GM18507 (cell line): ENCODE measurements at places on chromosomes 2 and 18.

- DNase-seq: no peak
Measured at GRCh38 chr18:61459896-61460648, 126.8 kb downstream of the CDH20 start.

DNA sequence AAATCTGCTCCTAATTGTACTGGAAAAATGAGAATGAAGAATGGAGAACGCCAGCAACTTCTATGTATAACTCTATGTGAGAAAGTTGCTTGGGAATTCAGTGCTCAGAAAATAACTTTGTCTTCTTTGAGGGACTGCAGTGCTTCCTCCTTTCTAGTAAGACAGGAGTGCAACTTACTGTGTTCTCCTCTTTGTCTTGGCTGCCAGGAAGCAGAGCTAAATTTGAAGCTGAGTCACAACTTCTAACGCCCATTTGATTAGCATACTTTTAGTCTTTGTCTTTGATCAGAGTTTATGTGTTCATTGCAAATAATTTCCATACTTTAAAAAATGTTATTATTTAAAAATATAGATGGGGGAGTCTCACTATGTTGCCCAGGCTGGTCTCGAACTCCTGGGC lies 6.6 kb downstream of the ARHGAP25 start:
- no peak for DNase-seq

DNA sequence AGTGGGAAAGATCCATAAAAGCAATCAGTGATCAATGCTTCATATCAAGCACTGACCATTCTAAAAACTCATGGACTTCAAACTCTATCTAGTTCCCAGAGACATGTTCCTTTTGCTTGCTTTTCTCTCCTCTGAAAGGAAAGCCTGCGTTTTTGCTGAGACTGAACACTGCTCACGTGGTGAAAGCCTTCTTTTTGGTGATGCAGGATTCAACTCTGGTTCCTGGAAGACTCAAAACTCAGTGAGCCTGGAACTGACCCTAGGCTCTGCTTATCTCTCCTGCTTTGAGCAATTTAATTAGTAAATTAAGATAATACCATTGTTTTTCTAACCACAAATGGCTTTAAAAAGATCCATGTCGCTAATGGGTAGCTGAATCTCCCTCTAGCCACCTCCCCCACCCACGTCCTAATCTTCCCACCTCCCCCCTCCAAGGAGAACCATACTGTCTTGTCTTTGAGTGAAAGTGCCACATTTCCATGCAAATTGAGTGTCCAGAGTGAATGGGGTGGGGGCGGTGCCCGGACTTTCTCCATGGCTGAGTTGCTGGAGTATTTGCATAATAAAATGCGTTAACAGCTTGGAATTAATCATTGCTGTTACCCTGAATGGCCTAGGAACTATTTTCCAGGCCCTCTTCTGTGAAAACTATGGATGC lies 130.5 kb downstream of the BCL11A start:
- no peak for DNase-seq

DNA sequence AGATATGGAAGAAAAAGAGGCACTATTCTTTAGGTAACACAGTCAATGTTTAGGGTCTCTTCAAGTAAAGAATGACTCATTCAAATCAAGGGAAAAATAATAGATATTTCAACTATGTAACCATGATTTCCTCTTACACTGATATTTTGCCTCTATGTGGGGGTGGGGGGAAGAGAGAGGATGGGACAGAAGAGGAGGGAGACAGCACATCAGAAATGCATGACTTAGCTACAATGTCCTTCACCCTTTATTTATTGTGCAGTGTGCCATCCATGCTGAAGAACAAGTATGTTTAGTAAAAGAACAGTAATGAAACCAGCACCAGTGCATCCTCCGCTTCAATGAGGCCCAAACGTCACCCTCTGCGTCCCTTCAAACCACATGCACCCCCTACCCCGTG lies 204.8 kb downstream of the HDAC4 start:
- no peak for DNase-seq

DNA sequence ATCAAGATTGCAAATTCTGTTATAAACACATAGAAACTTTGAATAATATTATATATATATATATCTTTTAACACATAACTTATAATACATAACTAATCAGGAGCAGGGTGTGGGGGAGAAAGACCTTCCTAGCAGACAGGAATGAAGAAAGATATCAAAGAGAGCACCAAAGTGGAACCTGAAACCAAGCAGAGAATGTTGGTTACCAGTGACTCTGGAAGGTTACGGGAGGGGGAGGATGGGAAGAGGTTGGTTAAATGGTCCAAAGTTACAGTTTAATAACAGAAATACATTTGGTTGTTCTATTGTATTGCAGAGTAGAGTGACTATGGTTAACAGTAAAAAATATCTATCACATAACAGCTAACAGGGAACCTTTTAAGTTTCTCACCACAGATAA lies 366.7 kb downstream of the LRRTM4 start:
- DNase-seq: no peak

DNA sequence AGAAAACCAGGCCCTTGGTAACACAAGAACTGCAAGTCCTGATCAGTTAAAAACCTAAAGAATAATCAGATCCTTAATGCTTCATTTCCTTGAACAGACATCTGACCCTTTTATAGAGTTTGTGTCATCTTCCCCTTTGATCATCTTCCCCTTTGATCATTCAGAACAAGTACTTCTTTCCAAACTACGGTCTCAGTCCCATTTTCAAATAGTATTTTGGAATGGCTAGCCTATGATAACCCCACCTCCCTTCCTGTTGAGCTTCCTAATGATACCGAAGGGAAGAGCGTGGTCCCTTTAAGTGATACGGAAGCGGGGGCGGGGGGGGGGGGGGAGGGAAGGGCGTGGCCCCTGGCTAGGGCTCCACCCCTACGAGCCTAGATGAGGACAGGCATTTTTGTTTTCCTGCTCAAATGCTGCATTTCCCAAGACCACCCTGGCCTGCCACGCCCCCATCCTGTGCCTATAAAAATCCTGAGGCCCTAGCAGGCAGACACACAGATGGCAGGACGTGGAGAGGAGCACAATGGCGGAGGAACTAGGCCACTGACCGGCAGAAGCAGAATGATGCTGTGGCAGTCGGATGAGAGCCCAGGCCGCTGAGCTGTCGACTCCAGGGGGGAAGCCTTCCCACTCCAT lies 24.1 kb upstream of the CHRNA1 start:
- no peak for DNase-seq

DNA sequence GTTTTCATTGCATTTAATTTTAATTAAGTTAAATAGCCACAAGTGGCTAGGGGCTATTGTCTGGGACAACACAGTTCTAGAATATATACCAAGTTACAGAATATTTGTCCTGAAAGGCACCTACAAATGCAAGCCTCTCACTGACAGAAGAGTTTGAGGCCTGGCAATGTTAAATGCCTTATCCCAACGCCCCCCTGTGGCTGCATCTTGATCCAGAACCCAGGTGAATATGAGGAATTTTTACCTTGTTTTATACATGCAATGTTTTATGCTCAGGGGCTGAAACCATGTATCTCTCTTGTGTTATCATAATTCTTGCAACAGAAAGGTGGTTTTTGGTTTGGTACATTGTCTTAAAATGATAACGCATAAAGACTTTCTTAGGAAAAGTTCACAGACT lies 71.8 kb upstream of the SEC11C start:
- DNase-seq: no peak

DNA sequence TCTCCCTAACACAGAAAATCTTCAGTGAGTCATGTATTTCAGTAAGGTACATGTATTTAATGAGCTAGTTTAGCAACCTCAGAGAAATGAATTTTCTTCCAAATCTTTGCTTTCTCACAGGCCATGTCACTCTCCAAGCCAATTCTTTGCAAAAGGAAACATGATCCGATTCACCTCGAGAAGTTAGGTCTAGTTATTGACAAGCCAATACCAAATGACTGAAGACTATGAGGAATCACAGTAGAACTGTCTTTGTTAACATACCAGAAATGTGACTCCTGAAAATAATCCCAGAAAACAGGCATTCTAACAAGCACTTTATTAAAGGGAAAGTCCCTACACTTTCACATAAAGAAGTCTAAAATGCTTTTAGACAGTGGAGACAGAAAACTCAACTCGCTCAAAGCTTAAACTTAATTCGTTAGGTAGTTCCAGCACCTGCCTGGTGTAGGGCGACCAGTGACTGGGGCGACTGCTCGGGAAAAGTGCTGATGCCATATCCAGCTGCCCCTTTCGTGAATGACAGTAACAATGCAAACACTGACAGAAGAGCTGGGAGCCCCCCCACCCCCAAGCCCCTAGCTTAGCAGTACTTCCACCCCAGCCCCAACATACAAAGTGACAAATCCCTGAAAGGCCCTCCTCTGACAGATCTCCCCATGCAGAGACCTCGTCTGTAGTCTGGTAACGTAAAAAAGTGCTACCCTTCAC lies 1.8 kb downstream of the MEMO1 start:
- DNase-seq: no peak

GRCh38 chr2:30398084-30398873 lies 48.8 kb upstream of the LCLAT1 start:
- DNase-seq: no peak

GRCh38 chr2:221468317-221468716 lies 103.8 kb downstream of the EPHA4 start:
- DNase-seq: no peak

DNA sequence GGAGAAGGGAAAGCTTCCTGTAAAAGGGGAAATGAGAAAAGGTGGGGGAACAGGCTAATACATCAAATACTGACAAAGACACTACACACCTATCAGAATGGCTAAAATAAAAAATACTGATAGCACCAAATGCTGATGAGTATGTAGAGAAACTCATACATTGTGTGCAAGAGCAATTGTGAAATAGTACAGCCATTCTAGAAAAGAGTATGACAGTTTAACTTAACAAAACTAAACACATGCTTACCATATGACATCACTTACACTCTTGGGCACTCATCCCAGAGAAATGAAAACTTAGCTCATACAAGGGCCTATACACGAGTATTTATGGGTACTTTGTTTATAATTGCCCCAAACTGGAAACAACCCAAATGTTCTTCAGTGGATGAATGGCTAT lies 53.4 kb downstream of the ZNF638 start:
- no peak for DNase-seq

DNA sequence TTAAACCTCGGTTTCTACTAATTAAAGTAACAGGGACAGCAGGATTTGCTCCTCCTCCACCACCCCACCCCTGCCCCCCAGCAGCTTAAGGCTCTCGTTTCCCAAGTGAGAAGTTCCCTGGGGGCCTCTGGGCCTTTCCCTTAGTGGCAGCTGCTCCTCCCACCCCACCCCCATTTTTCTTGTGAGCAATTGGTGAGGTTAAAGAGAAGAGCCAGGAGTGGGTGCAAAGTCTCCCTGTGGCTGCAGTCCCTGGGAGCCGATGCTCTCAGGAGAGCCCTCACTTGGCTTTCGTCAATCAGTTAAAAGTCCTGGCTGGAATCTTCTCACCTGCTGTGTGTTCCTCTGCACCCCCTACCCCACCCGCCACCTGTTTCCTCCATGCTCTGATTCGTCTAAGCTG lies 48.7 kb upstream of the AGAP1 start:
- no peak for DNase-seq

- DNase-seq: no peak
Measured at GRCh38 chr2:171490577-171490976, 31.7 kb upstream of the CYBRD1 start.

- no peak for DNase-seq
Measured at GRCh38 chr18:63808125-63808524, 32.9 kb downstream of the SERPINB7 start.

GRCh38 chr2:107529146-107529545 lies 297.5 kb upstream of the RGPD4 start:
- DNase-seq: no peak

GRCh38 chr2:26216587-26216986 lies 27.8 kb downstream of the HADHA start:
- DNase-seq: no peak

- no peak for DNase-seq
Measured at GRCh38 chr18:59870623-59871130, 29.1 kb upstream of the PMAIP1 start.

DNA sequence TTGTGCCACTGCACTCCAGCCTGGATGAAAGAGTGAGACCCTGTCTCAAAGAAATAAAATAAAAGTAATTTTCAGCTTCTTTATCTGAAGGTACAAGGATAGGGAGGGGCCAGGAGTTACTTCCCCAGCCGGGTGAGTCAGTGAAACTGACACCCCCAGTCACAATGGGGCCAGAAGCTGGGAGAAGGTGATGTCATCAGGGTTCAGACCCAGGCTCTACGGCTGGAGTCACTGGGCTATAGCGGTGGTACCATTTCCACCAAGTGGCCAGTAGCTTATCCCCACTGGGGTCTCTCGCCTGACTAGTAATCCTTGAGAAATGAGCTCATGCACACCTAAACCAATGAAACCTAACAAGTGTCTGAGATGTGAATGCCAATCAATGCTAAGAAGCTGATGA lies 107.9 kb downstream of the ALPK2 start:
- DNase-seq: no peak

DNA sequence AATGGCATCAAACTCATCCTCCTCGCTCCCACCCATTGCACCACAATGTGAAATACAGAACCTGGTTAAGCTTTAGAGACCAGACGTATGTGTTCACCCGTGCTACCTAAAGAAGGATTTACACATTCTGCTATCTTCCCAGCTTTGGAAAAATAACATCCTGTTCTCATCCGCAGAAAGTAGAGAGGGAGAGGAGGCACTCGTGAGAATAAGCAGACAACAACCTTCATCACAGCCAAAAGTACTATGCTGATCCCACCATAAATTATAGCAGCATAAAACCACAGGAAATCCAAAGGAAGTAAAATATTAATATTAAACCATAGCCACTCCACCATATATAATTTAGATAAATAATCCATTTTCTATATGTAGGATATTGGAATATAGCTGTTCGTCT lies 111.7 kb upstream of the NRP2 start:
- no peak for DNase-seq

DNA sequence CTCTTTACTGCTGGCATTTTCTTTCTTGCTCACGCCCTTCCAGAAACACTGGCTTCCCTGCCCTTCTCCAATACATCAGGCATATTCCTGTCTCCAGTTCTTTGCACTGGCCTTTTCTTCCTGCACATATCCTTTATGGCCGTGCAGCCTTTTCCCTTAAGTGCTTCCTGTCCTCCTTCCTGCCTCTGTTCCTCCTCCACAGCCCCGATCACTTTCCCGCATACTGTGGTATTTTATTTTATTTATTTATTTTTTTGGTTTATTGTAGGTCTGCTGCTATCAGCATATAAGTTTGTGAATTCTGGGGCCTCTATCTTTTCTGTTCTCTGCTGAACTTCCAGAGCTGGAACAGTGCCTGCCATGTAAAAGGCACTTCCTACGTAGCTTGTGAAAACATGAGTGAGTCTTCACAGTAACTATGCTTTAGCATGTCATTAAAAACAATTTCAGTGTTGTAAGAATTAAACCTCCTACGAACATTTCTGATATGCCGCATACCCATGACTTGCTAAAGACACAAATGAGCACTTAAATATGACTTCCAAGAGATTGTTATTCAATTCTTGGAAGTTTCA lies 289.1 kb downstream of the TRIB2 start:
- DNase-seq: no peak

DNA sequence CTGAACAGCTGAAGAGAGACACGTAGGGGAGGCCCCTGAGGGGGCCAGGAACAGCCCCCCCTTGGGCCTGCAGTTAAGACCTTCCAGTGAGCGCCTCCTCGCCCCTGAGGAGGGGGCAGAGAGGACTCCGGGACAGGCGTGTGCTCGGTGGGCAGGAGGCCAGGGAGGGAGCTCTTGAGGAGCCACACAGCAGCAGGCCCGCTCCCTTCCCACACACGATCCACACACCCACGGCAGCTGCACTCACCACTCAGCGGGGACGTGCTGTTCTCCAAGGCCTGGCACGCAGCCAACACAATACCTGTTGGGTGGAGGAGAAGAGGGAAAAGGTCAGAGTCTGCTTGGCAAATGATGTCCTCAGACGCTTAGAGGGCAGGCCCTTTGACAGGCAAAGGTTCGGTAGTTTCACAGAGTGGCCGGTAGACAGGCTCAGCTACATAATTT lies 39.0 kb downstream of the TGFA start:
- DNase-seq: no peak

GRCh38 chr2:234988491-234988890 lies 36.7 kb downstream of the SH3BP4 start:
- DNase-seq: no peak
